ENCODE measurements at places on chromosomes 7 and 10.

DNA sequence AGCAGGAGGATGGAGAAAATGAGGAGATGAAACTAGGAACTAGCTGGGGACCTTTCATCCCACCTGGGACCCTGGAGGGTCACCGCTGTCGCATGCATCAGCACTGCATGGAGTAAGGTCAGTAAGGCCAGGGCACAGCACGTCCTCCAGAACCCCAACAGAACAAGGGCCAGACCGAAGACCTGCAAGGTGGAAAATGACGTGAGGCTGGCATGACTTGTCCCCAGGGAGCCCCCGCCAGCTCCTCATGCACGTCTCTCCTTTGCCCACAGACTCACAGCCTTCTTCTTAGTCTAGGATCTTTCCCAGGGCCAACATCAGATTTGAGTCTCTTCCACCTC, 4.7 kb downstream of the ZNF488 start:
- no peak overlapping the region for H3K27ac ChIP-seq
- no peaks in the 10 kb centered on the region for H3K36me3 ChIP-seq
- H3K4me3 ChIP-seq: no peak overlapping the region
- no peak for DNase-seq
- peaks cover 16% of the 10 kb centered on the region for H3K4me1 ChIP-seq
- peaks cover 52% of the 10 kb centered on the region for H3K27me3 ChIP-seq

GRCh38 chr7:7772397-7772821, 54.0 kb upstream of the RPA3 start:
- H3K4me1 ChIP-seq: peaks cover 43% of the 10 kb centered on the region
- peak overlapping the region; percentile 92 for H3K27ac ChIP-seq
- DNase-seq: peak; percentile 58
- no peaks in the 10 kb centered on the region for H3K36me3 ChIP-seq
- no peaks in the 10 kb centered on the region for H3K27me3 ChIP-seq

- DNase-seq: peak; percentile 75
- no peak overlapping the region for H3K4me3 ChIP-seq
- H3K36me3 ChIP-seq: no peaks in the 10 kb centered on the region
- no peak overlapping the region for H3K27ac ChIP-seq
- peaks cover 23% of the 10 kb centered on the region for H3K27me3 ChIP-seq
Observed at GRCh38 chr10:67115972-67116371, 190.1 kb downstream of the LRRTM3 start.

GRCh38 chr7:41954976-41955375, 252.1 kb upstream of the INHBA start:
- H3K27ac ChIP-seq: no peak overlapping the region
- H3K27me3 ChIP-seq: no peaks in the 10 kb centered on the region
- DNase-seq: no peak
- peaks cover 33% of the 10 kb centered on the region for H3K4me1 ChIP-seq

GRCh38 chr10:110775020-110775375, 96.7 kb upstream of the PDCD4 start:
- H3K27ac ChIP-seq: peak overlapping the region; percentile 94
- no peaks in the 10 kb centered on the region for H3K27me3 ChIP-seq
- no peak overlapping the region for H3K4me3 ChIP-seq
- H3K36me3 ChIP-seq: no peaks in the 10 kb centered on the region
- peaks cover 28% of the 10 kb centered on the region for H3K4me1 ChIP-seq

GRCh38 chr7:107600816-107601215, 20.8 kb downstream of the BCAP29 start:
- no peak overlapping the region for H3K27ac ChIP-seq
- H3K27me3 ChIP-seq: no peaks in the 10 kb centered on the region
- no peak overlapping the region for H3K4me3 ChIP-seq
- H3K36me3 ChIP-seq: peaks cover 41% of the 10 kb centered on the region
- peaks cover 6% of the 10 kb centered on the region for H3K4me1 ChIP-seq

GRCh38 chr7:41822259-41822817, 119.4 kb upstream of the INHBA start:
- no peak overlapping the region for H3K4me3 ChIP-seq
- H3K27me3 ChIP-seq: no peaks in the 10 kb centered on the region
- DNase-seq: no peak

DNA sequence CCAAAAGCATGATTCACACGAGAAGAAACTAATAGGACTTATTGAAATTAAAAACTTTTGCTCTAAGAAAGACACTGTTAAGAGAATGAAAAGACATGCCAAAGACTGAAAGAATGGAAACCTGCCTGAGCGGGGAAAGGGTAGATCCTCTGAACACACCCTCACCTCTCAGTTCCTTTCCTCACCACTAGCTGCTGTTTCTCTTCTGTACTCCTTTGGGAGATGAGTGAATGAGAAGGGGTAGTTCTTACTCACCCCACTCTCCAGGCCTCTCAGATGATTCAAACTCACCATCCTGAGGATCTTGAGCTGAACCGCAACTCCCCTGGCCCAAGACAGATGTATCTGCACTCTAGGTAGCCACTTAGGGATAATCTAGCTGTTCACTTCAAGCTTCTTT, 41.9 kb downstream of the IQUB start:
- no peaks in the 10 kb centered on the region for H3K27me3 ChIP-seq
- no peaks in the 10 kb centered on the region for H3K36me3 ChIP-seq
- no peak for DNase-seq
- no peaks in the 10 kb centered on the region for H3K4me1 ChIP-seq

GRCh38 chr7:152588350-152588749, 87.6 kb downstream of the XRCC2 start:
- DNase-seq: peak; percentile 59
- no peaks in the 10 kb centered on the region for H3K27me3 ChIP-seq
- no peak overlapping the region for H3K4me3 ChIP-seq
- peak overlapping the region; percentile 90 for H3K27ac ChIP-seq

GRCh38 chr10:79246209-79246581, 101.1 kb upstream of the PPIF start:
- peak; percentile 21 for DNase-seq
- peaks cover 8% of the 10 kb centered on the region for H3K4me1 ChIP-seq
- no peak overlapping the region for H3K4me3 ChIP-seq
- peaks cover 12% of the 10 kb centered on the region for H3K36me3 ChIP-seq

DNA sequence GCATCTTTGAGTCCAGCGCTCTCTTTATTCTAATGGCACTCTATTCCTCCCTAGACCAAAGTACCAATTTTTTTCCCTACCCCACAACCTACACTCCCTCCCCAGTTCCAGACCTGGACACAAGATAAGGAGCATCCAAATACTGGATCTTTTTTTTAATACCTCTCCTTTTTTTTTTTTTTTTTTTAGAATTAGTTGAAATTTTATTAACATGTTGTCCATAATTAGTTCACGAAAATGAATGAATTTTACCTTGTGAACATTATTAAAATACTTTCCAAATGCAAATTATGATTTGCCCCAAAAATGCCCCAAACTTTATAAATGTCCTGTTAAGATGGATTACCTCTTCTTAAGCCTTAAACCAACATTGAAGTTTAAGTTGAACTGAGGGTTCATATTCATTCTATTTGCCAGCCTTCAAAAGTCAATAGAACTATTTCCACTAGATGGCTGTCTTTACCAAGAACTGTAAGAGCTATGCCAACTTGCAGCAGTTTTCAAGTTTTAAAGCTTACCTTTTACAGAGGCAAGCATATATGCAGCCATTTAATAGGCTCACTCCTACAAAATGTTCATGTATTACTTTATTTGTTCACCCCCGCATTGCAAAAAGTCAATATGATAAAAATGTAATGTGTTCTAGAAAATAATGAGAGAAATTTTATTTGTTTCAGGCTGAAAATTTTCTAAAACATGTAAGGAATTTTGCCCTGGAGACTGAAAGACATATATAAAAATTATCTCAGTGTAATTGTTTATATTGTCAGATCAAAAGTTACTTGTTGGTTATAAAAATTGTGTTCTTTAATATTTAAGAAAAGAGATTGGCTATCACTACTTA, 39.7 kb upstream of the TNKS2 start:
- no peaks in the 10 kb centered on the region for H3K4me1 ChIP-seq
- H3K27ac ChIP-seq: no peak overlapping the region
- DNase-seq: peak; percentile 52
- H3K4me3 ChIP-seq: no peak overlapping the region

DNA sequence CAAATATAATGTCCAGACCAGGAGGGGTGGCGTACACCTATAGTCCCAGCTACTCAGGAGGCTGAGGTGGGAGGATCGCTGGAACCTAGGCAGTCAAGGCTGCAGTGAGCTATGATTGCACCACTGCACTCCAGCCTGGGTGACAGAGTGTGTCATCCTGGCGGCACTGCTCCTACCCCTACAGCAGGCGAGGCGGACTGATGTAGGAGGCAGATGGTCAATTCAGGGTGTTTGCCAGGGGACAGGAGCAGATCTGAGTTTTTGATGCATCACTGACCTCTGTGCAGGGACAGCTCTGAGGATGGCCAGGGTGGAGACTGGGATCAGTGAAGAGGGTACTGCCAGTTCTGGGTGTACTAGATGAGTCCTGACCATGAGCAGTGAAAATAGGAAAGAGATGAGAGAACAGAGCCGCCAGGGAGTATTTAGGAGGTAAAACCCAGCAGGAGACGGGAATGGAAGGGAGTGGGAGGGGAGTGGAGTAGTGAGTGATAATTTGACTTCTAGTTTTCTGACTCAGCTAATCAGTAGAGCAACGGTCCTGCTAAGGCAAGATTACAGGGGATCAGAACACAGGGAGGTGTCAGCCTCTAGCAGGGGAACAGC, 75.3 kb downstream of the HIP1 start:
- no peaks in the 10 kb centered on the region for H3K4me1 ChIP-seq
- H3K4me3 ChIP-seq: no peak overlapping the region
- no peaks in the 10 kb centered on the region for H3K36me3 ChIP-seq
- DNase-seq: no peak

GRCh38 chr7:29548823-29549222, 14.8 kb upstream of the PRR15 start:
- H3K36me3 ChIP-seq: no peaks in the 10 kb centered on the region
- no peaks in the 10 kb centered on the region for H3K27me3 ChIP-seq
- no peak overlapping the region for H3K4me3 ChIP-seq

- no peak overlapping the region for H3K4me3 ChIP-seq
- no peaks in the 10 kb centered on the region for H3K27me3 ChIP-seq
- peaks cover 6% of the 10 kb centered on the region for H3K4me1 ChIP-seq
- H3K27ac ChIP-seq: no peak overlapping the region
- H3K36me3 ChIP-seq: no peaks in the 10 kb centered on the region
- DNase-seq: no peak
Observed at GRCh38 chr10:119263951-119264617, 56.7 kb downstream of the GRK5 start.

- peaks cover 4% of the 10 kb centered on the region for H3K36me3 ChIP-seq
- no peaks in the 10 kb centered on the region for H3K27me3 ChIP-seq
- H3K27ac ChIP-seq: no peak overlapping the region
- H3K4me1 ChIP-seq: peaks cover 17% of the 10 kb centered on the region
- no peak overlapping the region for H3K4me3 ChIP-seq
Observed at GRCh38 chr7:54817152-54817551, 58.1 kb upstream of the SEC61G start.

Measured in MCF 10A (cell line).